Osteocyte (in vitro differentiated cells): ENCODE measurements at places on chromosomes 11 and 22.
A peak's percentile ranks its signal among the peaks of the same experiment; 100 is the strongest.

DNA sequence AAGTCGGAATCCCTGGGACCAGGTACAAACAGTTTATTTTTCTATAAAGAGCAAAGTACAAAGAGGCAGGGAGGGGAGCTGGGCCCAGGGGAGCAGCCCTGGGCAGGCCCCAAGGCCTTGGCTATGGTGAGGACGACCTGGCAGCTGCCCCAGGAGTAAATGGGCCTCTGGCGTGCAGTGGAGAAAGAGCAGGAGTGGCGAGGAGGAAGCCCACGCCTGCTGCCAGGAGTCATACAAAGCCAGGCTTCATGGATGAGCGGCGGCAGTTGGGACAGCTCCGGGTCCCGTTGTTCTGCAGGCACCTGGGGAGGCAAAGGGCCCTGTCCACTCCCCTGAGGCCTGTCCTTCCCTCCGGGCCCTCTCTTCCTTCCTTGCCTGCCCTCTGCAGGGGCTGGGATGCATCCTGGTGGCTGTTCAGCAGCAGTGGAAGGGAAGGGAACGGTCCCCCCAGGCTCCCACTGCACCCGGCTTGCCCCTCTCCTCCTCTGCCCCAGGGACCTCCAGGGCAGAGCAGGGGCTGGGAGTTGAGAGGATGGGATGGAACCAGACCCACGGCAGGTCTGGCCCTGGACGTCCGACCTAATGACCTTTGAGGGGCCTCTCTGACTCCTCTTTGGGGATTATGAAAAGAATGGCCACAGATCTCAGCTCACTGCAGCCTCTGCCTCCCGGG lies 11.1 kb downstream of the RAPSN start:
- no peak for DNase-seq

GRCh38 chr22:42720263-42721044 lies at the start of gene A4GALT:
Gene A4GALT (minus strand): TSS chr22:42720870. CDS start chr22:42693951, 26,919 bp downstream.
- DNase-seq, result no peak

DNA sequence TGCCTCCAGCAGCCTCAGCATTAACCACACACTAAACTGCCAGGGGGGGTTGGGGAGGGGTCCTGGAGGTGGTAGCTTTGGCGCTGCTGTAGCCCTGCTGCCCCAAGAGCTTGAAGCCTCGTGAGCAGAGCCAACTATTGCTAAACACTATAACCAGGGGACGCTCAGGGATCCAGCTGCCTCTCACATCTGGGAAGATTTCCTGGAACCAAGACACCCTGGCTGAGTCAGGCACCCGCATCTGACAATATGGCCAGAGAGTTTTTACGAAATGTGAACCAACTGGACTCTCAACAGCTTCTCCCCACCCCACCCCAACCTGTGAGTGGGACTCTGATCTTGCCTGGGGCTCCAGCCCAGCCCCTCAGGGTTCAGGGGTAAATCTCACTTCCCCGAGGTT lies 14.3 kb downstream of the C1QTNF6 start:
- DNase-seq, result no peak

DNA sequence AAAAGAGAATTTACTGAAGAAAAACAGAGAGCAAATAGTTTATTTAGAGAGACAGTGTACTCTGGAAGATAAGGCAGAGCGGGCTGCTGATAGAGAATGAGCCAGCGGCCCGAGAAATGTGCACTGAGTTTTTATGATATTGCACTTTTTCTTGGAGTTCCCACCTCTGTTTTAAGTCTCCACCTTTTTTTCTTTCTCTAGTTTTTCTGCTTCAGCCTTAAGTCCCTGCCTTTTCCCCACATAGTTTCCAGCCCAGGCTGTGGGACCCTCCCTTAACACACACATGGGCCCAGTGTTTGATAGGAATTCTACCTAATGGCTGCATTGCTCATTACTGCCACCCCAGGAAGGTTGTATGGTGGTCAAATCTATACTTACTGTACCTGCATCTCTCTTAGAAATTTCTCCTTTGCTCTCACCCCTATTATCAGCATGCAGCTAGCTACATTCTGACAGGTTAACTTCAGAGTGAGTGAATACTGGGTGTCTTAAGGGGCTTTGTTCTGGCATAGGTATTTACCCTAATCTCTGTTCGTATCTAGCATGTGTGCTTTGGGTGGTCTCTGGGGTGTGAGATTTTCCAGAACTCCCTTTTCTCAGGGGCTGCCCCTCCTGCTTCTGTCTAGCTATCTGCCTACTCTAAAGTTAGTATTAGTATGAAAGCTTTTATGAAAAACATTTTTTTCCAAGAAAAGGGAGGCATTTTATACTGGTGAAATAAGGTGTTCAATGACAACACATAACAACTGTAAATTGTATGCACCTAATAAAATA lies 127.3 kb upstream of the TOP3B start:
- DNase-seq, result no peak

DNA sequence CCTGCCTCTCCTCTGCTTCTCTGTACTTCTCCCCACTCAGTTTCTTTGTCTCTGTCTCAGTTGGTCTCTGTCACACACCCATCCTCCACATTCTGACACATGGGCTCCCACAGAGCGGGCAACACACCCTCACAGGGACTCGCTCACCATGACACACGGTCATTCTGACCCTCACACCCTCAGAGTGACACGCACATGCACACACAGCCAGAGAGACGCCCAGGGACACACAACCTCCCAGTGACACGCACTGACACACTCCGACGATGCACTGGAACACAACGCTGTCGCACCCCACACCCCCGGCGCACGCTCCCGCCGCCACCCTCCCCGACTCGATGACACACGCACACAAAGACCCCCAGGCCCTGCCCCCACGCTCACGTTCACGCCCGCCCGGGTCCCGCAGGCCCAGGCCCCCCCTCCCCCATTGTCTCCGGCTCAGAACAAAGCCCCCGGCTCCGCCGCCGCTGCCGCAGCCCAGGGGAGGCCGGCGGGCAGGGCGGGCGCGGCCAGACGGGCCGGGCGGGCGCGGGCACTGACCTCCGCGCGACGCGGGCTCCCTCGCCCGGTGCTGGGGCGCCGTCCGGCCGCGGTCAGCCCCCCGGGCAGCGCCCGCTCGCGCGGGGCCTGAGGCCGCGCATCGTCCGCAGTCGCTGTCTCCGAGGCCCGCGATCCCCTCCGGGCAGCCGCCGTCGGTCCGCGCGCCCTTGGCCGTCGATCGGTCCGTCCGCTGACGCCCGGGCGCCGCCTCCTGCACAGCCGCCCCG lies 404 bp downstream of the DCHS1 start:
- no peak for DNase-seq

GRCh38 chr11:119330237-119330636 lies 4.1 kb upstream of the RNF26 start:
- DNase-seq, result no peak

DNA sequence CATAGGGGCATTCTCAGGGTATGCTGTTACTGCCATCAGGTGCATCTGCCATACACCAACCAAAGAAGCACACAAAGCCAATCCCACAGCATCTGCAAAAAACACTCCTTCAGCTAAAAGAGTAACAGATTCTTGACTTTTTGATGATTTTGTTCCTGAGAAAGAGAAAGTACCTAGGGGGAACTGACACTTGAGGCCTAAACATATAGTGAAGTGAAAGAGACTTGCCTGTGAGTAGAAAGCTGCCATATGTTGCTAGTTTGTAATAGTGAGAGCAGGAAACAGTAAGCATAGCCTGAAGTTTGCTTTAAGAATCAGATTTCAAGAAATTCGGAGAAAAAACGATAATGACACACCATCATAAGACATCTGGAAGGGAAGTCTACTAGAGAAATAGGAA lies 97.9 kb upstream of the CTSC start:
- DNase-seq, result no peak

DNA sequence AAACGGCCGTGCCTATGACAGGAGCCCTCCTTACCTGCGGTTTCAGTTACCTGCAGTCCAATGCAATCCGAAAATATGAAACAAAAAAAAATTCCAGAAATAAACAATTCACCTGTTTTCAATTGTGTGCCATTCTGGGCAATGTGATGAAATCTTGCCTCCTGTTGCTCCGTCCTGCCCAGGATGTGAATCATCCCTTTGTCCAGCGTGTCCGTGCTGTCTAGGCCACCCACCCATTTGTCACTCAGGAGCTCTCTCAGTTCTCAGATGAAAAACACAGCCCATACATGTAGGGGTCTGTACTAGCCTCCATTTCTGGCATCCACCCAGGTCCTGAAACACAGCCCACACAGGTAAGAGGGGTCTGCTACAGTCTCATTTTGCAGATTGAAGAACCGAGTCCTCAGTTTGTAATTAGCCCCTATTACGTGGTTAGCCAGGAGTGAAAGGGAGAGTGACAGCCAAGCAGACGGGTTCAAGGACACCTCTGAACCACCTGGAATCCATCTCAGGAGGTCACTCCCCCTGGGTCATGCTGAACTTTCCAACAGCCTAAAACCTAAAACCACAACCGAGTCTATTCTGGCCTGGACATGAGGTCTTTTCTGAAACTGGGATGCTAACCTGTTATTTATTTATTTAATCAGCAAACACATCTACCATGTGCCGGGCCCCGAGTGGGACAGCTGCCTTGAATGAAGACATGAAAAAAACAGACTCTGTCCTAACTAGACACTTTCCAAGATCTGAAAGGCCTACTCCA lies 317.2 kb downstream of the SHANK2 start:
- DNase-seq, result no peak

DNA sequence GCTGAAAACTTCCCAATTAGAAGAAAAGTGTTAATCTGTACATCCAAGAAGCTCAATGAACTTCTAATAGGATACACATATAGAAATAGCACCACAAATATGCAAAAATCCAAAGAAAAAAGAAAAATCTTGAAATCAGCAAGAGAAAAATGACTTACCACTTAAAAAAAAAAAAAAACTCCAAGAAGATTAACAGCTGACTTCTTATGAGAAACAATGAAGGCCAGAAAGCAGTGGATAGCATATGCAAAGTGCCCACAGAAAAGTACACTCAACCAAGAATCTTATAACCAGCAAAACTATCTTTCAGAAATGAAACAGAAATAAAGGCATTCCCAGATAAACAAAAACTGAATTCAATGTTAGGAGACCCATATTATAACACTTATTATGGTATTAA lies 29.9 kb upstream of the OR5B12 start:
- DNase-seq, result no peak

GRCh38 chr11:69388661-69389060 lies 92.8 kb upstream of the LINC01488 start:
- no peak for DNase-seq

- DNase-seq, result no peak
These were observed 75.7 kb downstream of the JRKL start for GRCh38 chr11:96465512-96465911.

- DNase-seq, result no peak
These were observed 11.0 kb downstream of the TKFC start for GRCh38 chr11:61343792-61344745.

DNA sequence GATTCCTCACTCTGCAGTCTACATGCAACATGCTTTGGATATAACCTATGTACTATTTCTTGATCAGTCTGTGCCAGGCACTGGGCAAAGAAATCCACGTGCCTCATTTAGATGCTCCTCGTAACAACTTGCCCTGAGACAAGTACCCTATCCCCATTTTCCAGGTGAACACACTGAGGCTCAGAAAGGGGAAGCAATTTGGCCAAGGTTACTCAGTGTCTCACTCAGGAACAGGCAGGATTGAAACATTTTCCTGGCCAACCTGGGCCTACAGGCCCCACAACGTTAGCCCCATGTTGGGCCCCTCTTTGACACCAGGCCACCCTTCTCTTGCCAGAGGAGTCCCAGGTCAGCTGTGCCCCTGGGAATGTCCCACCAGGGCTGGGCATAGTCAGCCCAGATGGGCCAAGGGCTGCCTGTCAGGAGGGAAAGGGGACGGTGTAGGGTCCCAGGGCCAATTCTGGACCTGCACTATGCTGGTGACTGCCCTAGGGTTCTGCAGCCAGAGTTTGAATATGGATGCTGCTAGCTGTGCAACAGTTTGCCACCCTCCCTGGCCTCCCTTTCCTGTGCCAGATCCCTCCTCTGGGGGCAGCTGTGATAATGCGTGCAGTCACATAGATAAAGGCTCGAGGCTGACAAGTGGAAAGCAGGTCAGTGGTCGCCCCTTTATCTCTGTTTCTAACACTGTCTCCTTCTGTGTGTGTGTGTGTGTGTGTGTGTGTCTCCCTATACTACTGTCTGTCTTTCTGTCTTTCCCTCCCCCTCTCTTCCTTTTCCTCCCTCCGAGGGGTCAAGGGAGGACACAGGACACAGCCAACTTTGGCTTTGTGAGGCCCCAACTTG lies 10.4 kb upstream of the EMID1 start:
- no peak for DNase-seq

DNA sequence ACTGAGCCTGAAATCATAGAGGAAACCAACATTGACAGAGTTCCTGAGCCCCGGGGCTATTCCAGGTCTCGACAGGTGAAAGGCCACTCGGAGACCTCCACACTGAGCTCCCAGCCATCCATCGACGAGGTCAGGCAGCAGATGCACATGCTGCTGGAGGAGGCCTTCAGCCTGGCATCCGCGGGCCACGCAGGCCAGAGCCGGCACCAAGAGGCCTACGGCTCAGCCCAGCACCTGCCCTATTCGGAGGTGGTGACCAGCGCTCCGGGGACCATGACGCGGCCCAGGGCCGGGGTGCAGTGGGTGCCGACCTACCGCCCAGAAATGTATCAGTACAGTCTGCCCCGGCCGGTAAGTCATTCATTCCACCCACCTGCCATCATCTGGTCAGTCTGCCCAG lies 54.9 kb downstream of the C11orf91 start:
- DNase-seq, result peak; percentile 80

DNA sequence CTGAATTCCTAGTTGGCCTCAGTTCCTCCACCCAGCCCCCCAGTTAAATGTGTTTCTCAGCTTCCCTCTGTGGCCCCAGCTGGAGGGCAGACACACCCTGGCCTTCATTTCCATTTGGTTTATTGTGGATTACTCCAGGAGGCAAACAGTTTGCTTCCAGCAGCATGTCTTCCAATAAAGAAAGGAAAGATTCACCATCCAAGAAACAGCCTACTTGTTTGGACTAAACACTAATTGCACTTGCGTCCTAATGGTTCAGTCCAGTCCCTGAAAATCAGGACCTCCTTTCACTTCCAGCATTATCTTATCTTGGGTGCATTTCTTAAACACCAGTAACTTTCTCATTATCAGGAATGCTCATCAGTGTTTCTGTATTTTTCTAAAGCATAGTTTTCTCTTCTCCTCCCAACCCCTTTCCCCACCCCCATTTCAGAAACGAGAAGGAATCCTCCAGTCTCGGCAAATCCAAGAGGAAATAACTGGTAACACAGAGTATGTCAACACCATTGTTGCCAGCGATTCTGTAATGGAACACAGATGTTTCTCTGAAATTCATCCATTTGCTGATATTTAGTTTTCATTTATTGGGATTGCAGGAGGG lies 130.9 kb downstream of the PARVA start:
- peak; percentile 21 for DNase-seq

GRCh38 chr11:46604796-46605195 lies 11.0 kb upstream of the AMBRA1 start:
- DNase-seq, result no peak

DNA sequence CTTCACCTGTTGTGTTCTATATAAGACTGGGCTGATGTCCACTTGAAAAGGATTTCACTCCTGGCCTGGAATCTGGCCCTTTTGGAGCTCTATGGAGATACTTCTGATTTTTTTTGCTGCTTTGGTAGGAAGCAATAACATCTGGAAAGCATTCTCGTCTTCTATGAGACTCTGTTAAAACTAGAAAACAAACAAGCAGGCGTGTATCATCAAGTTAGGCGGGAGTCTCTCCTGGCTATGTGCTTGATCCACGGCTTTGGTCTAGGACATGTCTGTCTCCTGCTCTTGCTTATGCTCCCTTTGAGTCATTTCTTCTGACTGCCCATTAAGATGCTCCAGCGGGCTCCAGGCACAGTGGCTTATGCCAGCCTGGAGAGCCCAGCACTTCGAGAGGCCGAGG lies 121.4 kb upstream of the TTC12 start:
- no peak for DNase-seq

GRCh38 chr11:96393753-96394348 lies 4.0 kb downstream of the JRKL start:
- no peak for DNase-seq

- no peak for DNase-seq
These were observed at the start of gene DSCAML1 for GRCh38 chr11:117796872-117797529. Gene DSCAML1 (minus strand): TSS chr11:117797216. CDS start chr11:117797079, 137 bp downstream.
